ENCODE measurements at places on chromosomes 13 and 19.

GRCh38 chr19:55930996-55931515, 1.1 kb downstream of the NLRP13 start:
- DNase-seq = no peak

- no peak for DNase-seq
These were observed 3.8 kb downstream of the DMRTC2 start for GRCh38 chr19:41848666-41849065.

GRCh38 chr13:109955598-109955997, 169.2 kb upstream of the IRS2 start:
- DNase-seq = no peak

DNA sequence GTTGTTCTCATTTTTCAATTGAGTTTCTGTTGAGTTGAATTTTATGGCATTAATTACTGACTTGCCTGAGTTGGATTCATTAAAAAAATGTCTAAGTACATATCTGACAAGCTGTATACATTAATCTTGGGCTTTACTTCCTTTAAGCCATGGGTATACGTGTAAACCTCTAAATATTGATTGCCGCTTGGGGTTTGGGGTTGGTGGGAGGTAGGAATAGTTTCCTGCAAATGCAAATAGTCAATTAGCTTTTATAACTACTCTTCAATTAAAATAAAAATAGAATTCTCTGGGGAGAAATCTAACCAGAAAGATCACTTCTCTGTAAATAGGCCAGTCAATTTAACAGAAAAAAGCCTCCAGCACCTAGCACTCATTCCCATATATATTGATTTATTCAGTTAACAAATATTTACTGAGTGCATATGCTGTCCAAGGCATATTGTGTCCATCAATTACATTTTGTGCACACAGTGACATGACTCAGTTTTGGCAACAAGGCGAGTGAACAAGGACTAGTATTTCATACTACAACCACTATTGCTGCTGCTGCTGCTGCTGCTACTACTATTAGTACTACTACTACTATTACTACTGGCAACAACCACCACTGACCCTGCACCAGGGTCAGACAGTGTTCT, 306.8 kb downstream of the RFC3 start:
- DNase-seq = no peak

DNA sequence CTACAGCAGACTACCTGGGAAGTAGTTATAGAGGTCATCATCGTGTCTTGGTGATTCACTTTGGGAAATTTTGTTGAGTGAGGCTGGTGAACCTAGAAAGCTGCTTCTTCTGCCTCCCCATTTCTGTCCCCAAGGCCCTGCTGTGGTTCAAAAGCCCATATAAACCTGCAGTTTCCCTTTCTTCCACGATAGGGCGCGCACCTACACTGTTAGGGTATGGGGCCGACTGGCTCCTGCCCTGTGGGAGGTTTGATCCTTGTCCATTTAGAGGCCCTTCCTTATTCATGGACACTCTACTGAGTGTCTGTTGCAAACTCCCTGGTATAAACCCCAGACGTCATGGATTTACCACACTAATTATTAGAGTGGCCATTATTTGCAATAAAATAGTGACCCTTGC, 191.8 kb downstream of the GGACT start:
- no peak for DNase-seq
